T-helper 17 cell (primary cell): ENCODE measurements at places on chromosomes 13 and 19. TPM values are rescaled to one million over a fixed set of nuclear protein-coding genes. Genes with fewer than 3 reads are reported as not detected.

DNA sequence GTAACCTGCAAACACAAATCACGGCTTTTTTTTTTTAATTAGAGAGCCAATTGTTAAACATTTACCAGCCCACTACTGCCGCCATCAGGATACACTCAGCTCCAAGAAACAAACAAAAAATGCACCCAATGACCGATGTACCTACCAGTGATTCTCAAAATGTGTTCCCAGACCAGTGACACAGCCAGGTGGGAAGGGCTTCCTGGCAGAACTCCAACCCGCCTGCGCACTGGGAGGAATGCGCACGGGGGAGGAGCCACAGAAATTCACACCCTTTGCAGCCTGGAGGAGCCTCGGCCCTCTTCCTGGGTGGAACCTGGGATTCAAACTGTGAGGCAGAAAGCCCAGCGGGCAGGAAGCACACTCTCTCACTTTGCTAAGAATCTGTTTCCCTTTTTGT is 255.9 kb downstream of the TBC1D4 start:
- no peak for DNase-seq

DNA sequence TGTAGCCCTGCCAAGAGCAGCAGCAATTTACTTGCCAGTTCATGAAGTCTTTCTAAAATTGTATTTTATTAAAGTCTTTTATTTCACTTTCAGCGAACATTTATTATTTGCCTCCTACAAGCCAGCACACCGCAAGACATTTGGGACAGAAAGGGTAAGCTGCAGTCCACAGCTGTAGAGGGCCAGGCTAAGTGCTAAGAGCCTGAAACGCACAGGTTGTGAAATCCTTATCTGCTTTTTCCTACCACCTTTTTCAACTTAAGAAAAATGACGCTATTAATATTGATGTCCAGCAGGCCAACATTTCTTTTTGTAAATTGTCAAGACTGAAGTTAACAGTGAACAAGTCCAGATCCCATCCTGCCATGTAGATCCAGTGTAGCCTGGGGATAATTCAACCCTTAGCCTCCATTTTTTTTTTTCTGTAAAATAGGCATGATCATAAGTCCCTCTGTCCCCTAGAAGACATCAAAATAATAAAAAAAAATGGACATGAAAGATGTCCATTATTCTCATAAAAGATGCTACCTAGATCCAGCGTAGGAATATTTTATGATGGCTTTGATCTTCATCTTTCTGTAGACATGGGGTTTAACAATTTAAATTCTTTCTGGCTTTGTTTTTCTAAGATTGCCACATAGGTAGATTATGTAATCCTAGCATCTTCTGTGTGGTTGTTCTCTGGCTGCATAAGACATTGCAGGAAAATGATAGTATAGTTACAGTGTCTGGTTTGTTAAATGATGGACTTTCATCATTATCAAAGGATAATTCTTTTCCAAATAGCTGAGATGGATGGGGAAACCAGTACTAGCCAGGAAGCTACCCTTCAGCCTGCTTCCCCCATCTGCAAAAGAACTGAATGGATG is 128.4 kb downstream of the SHISA2 start:
- no peak for DNase-seq

DNA sequence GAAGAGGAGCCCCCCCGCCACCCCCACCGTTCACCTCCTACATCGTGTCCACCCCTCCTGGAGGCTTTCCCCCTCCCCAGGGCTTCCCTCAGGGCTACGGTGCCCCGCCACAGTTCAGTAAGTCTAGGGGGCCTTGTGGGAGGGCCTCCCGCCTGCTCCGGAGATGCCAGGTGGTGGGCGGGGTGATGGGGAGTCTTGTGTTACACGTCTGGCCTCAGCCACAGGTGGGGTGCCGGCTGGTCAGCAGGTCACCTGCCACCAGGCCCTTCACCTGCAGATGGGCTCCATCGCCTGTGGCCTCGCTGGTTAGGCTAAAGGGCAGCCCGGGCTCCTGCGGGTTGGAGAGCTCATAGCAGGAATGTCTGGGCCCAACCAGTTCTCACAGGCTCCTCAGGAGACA is 8.0 kb upstream of the RPS15 start:
- no peak for DNase-seq

DNA sequence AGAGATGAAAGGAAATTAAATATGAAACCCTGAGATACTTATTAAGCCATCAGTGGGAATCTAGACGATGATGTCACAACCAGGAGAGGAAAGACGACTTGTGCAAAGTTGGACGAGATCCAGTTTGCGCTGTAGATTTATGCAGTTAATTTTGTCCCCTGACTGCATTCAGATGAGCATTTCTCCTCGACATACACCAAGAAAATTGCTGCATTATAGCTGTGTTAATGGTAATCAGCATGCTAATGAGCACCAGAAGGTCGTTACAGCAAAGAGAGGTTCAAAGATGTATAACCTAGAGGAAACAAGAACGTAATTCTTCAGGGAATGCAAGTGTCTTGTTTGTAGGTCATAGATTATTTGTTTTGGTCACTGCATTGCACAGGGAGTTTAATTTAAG is 371.7 kb downstream of the RBM26 start:
- DNase-seq = no peak

DNA sequence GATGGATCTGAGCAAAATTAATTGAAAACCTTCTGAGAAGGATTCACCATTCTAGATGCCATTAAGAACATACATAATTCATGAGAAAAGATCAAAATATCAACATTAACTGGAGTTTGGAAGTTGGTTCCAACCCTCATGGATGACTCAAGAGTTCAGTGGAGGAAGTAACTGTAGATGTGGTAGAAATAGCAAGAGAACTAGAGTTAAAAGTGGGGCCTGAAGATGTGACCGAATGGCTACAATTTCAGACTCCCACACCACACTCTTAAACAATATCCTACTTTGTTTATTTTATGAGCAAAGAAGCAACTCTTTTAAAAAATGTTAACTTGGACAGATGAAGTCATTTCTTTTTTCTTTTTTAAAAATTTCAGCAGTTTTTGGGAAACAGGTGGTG is 354.3 kb downstream of the KLF12 start:
- no peak for DNase-seq

DNA sequence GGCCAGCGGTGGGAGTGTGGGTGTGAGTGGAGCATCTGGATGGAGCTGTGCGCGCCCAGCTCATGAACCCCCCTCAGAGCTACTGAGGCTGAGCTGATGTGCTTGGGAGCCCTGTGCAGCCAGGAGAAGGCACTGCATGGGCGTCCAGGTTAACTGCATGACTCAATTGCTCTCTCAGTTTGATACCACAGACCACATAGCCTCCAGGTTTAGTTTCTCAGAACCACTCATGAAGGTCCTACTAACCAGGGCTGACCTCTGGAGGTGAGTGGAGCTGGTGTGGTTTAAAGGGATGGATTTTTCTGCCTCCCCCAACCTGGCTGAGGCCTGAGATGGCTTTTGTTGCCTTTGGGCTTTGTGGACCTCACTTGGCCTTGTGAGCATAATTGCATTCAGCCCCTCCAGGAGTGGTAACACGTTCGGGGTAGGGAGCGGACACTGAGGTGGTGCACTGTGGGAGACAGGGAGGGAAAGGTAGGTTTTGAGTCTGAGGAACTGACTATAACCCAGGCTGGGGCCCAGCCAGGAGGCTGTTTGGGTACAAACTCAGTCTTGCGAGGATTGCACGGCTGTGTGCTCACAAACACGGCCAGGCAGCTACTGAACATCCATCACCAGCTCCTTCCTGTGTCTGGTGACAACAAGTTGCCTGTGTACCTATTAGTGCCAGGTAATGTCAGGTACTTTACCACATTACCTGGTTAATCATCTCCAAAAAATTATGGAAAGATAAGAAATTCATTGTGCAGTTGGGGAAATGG is 97.5 kb downstream of the RGCC start:
- DNase-seq = no peak

- DNase-seq = peak; percentile 38
Observed at GRCh38 chr19:40803857-40804782, 5.1 kb downstream of the EGLN2 start.

DNA sequence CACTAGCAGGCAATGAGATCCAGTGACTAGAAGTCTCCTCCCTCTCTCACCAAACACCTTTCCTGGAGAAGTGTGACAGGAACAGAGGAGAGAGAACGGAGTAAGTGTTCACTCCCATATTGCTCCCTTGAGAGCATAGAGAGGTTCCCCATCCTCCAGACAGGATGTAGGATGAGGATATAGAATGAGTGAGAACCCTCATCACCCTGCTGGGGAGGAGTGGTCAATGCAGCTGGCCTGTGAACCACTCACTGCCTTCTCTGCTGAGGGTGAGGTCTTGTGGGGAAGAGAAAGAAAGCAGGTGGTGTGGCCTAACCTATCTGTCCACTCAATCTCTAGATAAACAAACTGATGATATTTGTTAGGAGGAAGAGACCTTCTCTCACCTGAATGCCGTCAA is 386.6 kb downstream of the PCDH20 start:
- DNase-seq = no peak

DNA sequence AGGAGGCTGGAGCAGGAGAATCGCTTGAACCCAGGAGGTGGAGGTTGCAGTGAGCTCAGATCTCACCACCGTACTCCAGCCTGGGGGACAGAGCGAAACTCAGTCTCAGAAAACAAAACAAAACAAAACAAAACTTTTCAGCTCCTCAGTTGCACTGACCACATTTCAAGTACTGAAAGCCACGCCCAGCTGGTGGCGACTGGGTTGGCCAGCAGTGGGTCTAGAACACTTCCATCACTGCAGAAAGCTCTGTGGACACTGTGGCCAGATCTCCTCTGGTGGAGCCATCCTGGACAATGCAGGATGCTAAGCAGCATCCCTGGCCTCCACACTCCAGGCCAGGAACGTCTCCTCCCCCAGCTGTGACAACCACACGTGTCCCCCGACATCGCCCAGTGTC is 21.1 kb downstream of the TLE2 start:
- DNase-seq = no peak

GRCh38 chr19:37977992-37978391 is 71.0 kb downstream of the SIPA1L3 start:
- DNase-seq = no peak

DNA sequence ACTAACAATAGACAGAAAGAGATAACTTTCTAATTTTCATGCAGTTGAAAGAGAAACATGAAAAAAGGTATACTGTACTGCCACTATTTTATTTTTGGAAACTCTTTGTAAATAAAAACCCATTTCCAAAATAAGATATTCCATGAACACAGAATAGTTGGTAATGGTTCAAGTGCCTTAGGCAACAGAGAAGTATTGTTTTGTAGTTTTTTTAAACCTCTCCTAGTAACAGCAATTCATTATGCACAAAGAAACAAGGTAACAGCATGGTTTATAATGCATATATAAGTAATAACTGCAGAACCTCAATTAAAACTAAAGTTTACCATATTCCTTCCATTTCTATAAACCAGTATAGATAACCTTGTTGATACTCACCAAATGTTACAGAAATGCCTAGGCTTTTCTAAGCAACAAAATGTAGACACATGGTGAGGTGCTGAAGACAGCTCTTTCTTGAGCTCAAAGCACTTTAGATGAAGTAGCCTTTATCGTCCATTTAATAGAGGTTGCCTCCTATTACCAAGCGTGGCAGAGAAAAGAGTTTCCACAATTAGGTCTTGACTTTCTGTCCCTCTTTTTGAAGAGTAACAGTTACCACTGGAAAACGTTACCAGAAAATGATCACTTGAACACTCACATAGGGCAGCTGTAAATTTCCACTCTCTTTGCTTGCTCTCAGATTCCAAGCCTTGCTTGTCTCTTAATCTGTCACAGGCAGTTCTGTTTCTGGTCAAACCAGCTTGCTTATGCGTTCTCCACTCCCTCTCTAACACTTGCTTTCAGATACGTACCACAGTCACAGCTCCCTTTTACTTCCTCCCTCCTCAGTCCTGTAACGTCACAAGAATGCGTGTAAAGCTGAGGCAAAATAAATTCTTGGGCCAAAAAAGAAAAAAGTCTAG is 42.9 kb downstream of the CAB39L start:
- no peak for DNase-seq

- peak; percentile 95 for DNase-seq
Observed at GRCh38 chr19:42295831-42296525, 6.0 kb upstream of the PRR19 start.

DNA sequence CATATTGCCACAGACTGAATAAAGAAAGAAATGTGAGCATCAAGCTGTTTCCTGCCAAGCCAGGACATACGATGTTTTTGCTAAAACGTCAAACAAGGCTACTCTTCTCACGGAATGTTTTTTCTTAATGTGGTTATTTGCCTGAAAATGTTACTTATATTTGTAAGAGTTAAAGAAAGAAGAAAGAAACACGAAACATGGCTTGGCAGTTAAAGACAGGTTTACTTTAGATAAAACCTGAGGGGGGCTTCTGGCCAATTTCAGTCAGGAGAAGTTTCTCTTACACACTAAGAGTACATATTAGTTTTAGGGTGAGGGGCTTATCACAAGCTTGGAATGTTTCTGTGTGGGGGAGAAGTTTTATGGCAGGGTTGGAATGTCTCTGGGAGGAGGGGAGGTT is 4.4 kb upstream of the OR10H4 start:
- no peak for DNase-seq

- peak; percentile 77 for DNase-seq
Observed at GRCh38 chr19:4066682-4067395, at the start of gene ZBTB7A. TSS of gene ZBTB7A (minus strand) at chr19:4066899. CDS start at chr19:4055232, 11,667 bp downstream.

GRCh38 chr19:54952591-54953344 is 5.4 kb upstream of the NLRP7 start:
- no peak for DNase-seq

GRCh38 chr19:39154629-39155100 is 29.1 kb downstream of the PAK4 start:
- DNase-seq = no peak

DNA sequence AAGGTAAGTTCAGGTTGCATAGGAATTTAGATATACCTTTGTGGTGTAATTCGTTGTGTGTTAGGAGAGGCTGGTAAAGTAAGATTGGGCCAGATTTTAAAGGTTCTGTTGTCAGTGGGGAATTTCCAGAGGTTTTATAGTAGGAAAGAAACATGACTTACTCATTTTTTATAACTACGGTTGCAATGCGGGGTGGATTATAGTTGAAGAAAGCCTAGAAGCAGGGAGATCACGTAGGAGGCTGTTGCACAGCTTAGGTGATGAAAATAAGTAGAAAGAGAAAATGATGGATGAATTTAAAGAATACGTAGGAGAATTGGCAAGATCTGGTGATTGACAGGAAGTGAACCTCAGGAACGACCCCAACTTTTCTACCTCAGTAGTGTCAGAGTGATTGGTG is 61.1 kb downstream of the PIBF1 start:
- DNase-seq = no peak

- no peak for DNase-seq
Observed at GRCh38 chr19:35352177-35352447, 4.4 kb downstream of the FFAR1 start.

The SPPL2B gene
- total RNA-seq = 86.1 TPM

The SIGLEC5 gene
- 0.37 TPM for total RNA-seq

The KLHL1 gene
- total RNA-seq = not detected

The PODNL1 gene
- total RNA-seq = not detected

The ARL11 gene
- total RNA-seq = 0.22 TPM

The THSD8 gene
- total RNA-seq = 3.0 TPM

The IL17D gene
- total RNA-seq = 0.15 TPM

The PRKCG gene
- total RNA-seq = 1.1 TPM

The SWSAP1 gene
- total RNA-seq = 2.9 TPM
